ENCODE measurements at places on chromosomes 5 and 9.

DNA sequence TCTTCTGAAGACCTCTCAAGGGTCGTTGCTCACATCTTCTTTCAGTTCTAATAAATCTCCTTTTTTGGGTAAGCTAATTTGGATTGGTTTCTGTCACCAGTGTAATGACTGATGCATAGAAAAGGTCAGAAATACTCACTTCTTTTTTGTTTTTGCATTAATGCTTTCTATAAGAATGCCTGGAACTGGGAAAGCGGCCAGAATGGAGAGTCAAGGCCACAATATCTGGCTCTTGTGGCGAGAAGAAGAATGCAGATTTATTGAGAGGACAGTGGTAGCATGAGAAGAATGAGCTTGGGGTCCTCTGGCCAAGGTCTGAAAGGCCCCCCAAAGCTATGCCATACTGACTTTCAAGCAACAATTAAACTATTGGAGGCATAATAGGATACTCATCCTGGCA, 88.0 kb upstream of the SLC12A2 start:
- no peak for DNase-seq

GRCh38 chr5:65142016-65142415, 339.7 kb downstream of the ADAMTS6 start:
- DNase-seq, result no peak

GRCh38 chr5:178849316-178849715, 10.4 kb upstream of the ZNF354B start:
- DNase-seq, result no peak

DNA sequence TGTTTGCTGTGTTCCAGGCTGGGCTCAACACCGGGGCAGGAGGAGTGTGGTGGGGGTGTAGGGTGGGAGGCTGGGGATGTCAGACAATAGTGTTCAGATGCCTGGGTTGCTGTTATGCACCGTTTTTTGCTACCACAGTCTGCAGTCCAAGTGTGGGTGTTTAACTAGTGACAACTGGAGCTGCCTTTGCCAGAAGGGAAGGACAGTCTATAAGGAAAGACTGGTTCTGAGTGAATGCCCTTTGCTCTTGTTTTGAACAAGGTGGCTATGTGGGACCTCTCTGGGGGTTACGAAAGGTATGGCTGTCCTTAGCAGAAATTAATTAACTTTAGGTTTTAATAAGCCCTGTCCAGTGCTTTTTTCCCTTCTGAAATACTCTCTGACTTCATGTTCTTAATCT, 118.5 kb upstream of the GNA14 start:
- DNase-seq, result no peak

- no peak for DNase-seq
Measured at GRCh38 chr9:136339173-136339957, 12.0 kb downstream of the GPSM1 start.

- DNase-seq, result peak; percentile 68
Measured at GRCh38 chr9:88388203-88388885, at the start of gene SPIN1. SPIN1 (plus strand) TSS chr9:88388444; CDS start chr9:88426540, 38,096 bp downstream.

GRCh38 chr5:96657068-96657467, 5.1 kb upstream of the CAST start:
- DNase-seq, result no peak

DNA sequence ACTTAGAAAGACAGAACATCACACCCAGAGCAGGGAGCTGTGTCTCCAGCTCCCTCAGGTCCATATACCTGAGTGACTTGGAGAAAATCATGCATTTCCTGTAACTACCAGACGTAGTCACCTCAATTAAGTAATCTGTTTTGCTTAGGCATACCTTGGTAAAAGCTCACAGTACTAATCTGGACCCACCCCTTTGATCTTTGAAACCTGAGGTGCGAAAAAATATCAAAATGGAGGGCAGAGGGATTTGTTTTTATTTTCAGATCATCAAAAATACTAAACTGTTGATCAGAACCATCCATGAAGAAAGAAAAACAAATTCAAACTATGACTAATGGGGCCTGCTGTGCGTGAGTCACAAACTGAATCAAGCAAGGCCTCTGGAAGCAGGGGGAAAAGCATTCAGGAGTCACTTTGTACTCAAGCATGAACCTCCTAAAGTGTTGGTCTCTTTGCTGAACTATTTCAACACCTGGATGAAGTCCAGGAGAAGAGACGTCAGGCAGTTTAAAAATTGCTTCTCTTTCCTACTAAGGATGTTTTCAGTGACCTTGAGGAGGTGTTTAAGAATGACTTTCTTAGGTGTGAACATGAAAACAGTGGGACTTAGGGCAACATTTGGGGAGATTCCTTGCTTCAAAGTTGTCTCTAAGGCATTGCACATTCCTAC, 76.3 kb downstream of the MUSK start:
- DNase-seq, result no peak

- no peak for DNase-seq
Measured at GRCh38 chr5:175649967-175650366, 7.9 kb upstream of the HRH2 start.

DNA sequence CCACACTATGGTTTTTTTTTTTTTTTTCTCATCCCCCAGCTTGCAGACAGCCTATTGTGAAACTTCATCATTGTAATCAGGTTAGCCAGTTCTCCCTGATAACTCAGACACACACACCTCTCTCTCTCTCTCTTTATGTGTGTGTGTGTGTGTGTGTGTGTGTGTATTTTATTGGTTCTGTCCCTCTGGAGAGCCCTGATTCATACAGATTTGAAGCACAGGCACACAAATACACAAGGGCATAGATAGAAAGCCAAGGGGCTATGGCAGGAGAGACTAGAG, 20.6 kb upstream of the VCAN start:
- DNase-seq, result no peak

GRCh38 chr9:137315581-137316011, 13.5 kb upstream of the NRARP start:
- DNase-seq, result no peak

DNA sequence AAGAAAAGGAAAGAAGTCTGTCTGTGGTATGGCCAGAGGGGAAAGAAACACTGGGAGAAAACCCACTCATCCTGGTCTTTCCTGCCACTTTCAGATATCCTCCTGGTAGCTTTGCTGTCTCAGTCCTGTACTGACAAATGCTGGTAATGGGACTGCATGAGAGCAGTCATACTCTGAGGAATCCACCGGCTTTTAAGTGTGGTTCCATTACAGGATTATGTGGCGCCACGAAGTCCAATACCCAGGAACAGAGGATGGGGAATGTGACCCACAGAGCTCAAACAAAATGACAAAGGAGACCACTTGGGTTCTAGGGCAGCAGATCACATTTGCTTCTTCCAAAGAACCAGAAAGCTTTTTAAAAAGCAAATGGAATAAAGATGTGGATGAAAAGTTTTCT, 26.3 kb upstream of the FBP1 start:
- DNase-seq, result no peak

DNA sequence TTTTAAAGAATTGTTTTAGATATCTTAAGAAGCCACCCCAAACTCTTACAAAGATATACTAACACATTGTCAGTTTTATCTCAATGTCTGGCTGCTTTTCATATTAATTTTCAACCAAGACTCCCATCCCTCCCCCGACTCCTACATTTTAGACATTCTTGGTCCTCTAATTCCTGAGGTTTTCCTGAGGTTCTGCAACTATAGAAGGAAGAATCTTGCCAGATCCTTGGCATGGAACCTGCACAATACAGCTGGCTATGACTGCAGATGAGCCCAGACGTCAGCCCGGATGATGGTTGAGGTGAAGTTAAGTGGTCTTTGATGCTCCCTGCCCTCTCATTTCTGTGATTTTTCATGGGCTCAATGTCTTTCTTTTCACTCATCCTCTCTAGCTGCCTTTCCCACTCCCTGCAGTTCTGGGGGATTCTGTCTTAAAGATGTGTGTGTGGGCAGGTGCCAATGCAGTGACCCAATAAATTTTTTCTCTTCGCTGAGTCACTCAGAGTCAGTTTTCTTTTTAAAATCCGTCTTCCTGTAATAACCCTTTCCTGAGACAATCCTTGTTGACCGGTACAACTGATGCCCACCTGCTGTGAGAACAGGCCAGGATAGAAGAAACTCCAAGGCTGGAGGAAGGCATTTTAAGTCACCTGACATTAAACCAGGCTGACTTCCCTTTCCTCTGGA, 237.8 kb upstream of the GAS1 start:
- DNase-seq, result no peak

- DNase-seq, result no peak
Measured at GRCh38 chr5:132677191-132677590, 3.4 kb downstream of the IL4 start.

DNA sequence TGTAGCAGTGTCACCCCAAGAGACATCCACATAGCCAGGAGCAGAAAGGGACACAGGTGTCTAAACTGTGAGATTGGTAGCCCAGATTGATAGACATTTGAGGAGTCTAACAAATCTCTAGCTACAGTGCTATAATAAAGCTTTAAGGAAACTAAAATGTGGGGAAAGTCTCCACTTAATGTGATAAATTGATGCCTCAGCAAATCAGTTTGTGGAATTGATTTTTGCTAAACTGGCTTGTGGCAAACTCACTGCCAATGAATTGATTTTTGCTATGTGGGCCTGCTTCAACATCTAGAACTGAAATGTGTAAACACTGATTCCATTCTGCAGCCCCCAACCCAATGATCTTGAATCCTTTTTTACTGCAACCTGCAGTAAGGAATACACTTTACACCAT, 16.8 kb upstream of the MAP3K1 start:
- no peak for DNase-seq

- DNase-seq, result no peak
Measured at GRCh38 chr9:12774861-12775678, at the start of gene LURAP1L. LURAP1L (plus strand) TSS chr9:12775020; CDS start chr9:12775716, 696 bp downstream.

DNA sequence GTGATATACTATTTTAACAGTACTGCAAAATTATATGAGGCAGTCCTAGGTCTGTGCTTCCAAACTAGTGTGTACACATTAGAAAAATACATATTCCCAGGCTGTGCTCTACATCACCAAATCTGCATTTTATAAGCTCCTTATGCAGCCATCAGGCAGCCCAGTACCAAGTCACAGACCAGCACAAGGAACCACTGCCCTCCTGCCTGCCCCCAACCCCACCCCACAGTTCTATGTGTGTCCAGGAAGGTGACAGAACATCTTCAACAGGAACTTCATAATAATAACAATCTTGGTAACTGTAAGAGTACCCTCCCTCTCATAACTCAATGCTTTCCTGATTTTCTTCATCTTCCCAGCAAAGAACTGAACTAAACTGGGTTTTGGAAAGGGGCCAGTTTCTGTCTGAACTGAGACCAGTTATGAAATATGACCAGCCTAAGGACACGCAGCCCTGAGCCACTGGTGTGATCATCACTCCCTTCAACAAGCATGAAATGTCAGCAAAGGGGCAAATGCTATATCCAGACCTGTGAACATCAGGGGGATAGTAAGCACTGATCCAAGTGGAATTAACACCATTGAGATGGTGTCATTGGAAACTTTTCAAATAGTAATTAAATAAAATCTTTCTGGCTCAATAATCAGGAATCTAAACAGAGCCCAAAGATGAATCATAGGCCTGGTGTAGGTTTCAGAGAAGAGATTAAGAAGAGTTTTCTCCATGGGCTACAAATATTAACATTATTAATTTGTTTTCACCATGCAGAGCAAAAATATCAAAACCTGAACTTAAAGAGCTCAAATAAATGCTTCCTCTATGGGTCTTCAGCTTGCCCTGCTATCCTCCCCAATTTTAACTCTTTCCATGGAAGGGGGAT, 82.1 kb downstream of the DPYSL3 start:
- no peak for DNase-seq

DNA sequence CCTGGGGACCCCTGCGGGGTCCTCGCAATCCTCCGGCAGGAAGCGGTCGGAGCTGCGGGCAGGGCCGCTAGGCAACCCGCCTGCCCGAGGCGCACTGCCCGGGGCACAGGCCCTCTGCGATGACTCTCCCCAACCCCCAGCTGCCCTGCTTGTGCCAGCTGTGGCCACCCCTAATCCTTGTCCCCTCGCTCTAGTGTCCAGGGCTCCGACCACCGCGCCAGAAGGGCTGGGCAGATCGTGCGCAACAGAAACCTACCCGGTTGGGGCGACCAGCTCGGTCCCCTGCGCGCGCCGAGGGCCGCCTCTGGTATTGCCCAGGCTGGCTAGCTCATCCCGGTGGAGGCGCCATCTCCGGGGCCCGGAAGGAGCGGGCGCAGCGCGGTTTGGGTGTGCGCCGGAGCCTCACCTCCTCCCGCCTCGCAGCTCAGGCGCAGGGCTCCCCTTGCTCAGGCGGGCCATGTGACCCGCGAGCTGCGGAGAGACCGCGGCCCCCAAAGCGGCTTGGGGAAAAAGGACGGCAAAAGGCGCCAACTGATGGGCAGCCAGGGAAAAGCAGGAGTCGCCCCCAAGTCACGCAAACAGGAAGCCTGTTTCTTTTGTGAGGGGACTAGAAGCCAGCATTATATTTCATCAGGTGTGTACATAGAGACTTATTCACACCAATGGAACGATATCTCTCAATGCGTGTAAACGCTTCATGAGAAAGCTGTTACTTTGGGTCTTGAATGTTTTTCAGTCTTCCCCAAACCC, 46.8 kb upstream of the RNF20 start:
- DNase-seq, result no peak

GRCh38 chr9:2299156-2299842, 284.2 kb downstream of the SMARCA2 start:
- no peak for DNase-seq

All from stimulated activated CD4-positive, alpha-beta T cell treated with anti-CD3 and anti-CD28 coated beads, Interleukin-12 subunit alpha, Interleukin-12 subunit beta, amount 100 ng/mL, for 24 hours (primary cell).